Right renal cortex interstitium (tissue), 3 donors: ENCODE measurements at places on chromosomes 1 and 21. TPM values are rescaled to one million over a fixed set of nuclear protein-coding genes. Genes with fewer than 3 reads are reported as not detected.

DNA sequence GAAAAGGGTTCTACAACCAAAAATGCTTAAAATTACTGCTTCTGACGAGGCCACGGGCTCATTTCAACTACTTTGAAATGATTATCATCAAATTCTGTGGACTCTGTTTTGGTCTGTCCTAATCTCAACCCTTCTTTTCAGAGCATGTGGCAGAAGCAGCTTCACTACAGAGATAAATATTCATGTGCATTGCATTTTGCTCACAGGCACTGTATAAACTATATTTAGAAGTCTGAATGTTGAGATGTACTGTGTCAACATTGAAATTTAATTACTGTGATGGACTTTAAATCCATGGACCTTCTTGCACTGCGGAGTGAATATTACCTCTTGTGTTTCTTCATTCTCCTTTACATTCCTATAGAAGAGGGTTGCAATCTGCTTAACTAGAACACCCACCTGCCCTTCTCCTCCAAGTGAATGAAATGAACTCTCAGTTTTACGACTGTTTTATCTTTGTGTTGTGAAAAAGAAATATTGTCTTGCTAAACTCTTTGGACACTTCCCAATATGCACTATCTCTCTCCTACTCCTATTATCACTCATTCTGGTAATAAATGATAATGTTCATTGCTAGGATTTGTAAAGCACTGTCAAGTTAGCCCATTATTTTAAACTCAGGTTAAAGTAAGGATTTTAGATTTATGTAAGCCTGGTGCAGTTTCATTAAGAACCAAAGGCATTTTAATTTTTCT, 281.2 kb upstream of the ST6GALNAC5 start:
- DNase-seq: no peak

DNA sequence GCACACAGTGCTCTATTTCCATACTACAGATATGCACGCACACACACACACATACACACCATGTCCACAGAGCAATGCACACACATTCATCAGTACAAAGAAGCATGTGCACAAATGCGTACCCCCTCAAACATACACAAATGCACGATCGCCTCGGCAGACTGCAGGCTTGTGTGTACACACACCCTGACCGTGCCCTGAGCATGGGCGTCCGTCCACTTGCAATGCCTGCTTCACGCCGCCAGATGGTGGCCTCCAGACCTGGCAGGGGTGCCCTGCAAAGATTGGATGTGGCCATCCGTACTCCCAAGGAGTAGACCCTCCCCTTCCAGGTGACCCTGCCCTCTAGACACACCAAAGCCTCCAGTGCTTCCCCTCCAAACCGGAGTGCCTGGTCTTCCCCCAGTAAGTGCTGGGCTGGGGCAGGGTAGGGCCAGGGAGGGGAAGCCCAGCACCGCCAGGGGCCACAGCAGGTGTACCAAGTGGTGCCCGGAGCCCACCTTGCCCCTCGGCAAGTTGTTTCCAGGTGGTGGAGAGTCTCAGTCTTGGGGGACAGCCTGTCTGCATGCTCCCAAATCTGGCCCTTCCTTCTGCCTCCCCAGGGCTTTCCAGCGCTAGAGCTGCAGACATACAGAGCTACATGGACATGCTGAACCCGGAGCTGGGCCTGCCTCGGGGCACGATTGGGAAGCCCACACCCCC, 20.6 kb downstream of the ESPN start:
- DNase-seq: no peak

DNA sequence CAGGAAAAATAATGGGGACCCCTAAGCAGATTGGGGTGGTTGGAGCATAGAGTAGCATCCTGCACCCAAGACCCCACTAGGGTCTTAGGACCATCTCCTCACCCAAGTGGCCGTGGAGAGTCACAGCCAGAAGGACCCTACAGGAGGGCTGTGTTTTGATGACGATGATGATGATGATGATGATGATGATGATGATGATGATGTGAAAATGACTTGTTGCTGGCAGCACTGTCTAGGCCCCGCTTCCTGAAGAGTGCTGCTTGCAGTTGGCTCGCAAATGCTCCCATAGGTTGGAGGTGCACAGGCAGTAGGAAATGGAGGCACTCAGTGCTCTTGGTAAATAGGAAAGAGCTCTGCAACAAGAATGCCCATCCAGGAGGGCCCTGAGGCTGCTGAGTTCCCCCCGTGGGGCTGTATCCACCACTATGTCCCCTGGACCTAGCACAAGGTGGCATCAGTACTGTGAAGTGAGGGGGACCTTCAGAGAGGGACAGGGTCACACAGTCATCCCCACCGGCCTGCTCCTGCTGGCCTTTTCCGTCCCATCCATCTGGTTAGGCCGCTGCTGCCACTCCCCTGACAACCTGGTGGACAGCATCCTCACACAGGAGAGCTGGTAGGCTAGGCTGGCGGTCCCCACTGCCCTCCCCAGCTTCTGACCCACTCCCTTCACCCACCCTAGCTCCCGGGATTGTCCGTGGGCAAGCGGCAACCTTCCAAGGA, 139.6 kb downstream of the FOXD2 start:
- no peak for DNase-seq

- no peak for DNase-seq
These were observed 347.6 kb upstream of the AJAP1 start for GRCh38 chr1:4306559-4307467.

- no peak for DNase-seq
These were observed 111.3 kb downstream of the PATJ start for GRCh38 chr1:61853583-61853982.

DNA sequence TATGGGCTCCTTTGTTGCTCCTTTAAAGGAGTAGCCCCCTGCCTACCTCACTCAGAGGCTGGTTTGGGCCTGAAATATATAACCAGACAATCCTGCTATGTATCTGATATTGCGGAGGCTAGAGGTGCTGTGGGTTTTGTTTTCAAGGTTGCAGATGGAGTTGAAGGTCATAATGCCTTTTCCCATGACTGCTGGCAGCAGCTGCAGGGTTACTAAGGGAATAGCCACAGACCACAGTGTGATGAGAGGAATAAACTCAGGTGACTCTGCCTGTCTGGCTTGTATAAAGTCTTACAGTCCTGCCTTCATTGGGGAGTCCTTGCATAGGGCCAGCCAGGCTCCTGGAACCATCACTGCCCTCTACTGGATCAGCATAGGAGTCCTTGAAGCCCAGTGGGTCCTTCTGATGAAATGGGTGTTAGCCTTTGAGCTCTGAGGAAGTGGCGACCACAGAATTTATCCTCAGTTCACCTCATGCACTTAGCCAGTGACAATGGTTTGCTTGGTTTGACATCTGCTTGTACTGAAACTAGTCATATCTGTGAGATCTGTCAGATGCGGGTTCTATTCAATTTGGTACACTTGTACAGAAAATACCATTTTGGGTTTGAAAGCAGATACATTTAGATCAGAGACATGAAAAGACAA, 174.4 kb upstream of the HMCN1 start:
- no peak for DNase-seq

- no peak for DNase-seq
These were observed 51.4 kb upstream of the RGL1 start for GRCh38 chr1:183753464-183753891.

DNA sequence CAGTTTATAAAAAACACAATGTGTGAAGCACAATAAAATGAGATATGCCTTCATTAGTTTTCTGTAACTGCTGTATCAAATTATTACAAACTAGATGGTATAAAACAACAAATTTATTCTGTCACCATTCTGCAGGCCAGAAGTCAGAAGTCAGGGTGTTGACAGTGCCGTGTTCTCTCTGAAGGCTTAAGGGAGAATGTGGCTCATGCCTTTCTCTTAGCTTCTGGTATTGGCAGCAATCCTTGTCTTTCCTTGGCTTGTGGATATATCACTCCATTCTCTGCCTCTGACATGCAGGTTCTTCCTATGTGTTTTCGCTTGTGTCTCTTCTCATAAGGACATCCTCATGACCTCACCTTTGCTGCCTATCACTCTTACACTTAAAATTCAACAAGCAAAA, 10.1 kb downstream of the NEK7 start:
- no peak for DNase-seq

DNA sequence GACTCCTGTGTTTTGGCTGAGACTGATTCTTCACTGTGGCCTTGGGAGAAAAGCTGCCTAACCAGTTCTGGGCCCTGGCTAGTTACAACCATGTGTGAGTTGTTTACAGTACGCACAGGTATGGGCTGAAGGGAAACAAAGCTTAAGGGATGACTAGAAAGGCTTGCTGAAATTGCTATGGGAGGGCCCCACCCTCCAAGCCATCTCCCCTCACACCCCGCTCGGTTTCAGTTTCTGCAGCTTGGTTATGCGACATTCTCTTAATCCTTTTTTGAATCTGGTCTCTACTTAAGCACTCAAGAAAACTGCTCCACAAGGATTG, 43.1 kb downstream of the PBX1 start:
- no peak for DNase-seq

DNA sequence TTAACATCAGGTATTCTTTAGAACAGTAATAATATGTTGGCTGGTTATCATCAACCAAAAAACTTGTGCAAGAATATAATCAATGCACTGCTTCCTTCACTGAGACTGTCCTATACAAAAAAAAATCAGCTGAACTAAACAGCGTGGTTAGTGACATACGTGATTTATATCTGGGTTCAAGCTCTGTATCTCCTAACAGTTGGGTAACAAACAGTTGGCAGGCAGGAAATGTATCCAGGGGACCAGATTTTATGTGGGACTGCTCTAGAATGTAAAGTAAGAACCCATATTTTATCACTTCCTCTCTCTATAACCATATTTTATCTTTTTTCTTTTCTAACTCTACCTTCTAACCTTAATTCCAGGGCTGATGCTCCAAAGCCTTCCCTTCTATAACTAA, 8.0 kb downstream of the ACBD6 start:
- no peak for DNase-seq

DNA sequence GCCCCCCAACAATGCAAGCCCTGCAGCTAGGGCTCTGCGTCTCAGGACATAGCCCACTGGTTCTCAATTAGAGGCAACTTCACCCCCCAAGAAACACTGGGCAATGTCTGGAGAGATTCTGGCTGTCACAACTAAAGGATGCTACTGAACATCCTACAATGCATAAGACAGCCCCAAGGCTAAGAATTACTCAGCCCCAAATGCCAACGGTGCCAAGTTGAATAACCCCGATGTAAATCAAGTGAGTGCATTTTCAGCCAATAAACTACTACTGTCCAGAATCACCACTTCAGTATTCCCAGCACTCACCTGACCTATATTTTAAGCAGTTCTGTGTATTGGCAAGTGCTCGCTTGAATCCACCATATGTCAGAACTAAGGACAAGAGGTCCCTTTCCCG, 6.9 kb downstream of the RIPK4 start:
- DNase-seq: no peak

- DNase-seq: no peak
These were observed 10.9 kb upstream of the ELAVL4 start for GRCh38 chr1:50097791-50098190.

The ADAMTS5 gene
- polyA plus RNA-seq: 25.9 TPM

The EPHA10 gene
- 0.08 TPM for polyA plus RNA-seq

The ZSCAN20 gene
- polyA plus RNA-seq: 5.6 TPM

The UCK2 gene
- 21.2 TPM for polyA plus RNA-seq

The AMY1A gene
- not detected for polyA plus RNA-seq

The CD1B gene
- not detected for polyA plus RNA-seq
